A549 treated with dexamethasone at 1 μM for 4 hours (cell line): ENCODE measurements at places on chromosomes 1 and 21. TPM values are rescaled to one million over a fixed set of nuclear protein-coding genes. Genes with fewer than 3 reads are reported as not detected.

CELA3A gene
- total RNA-seq: not detected in 5 replicates

KRTAP20-4 gene
- total RNA-seq: not detected in 5 replicates

PPFIA4 gene
- total RNA-seq: 0.13 to 0.42 TPM (median 0.34 TPM) in 5 replicates

ACOT11 gene
- 1.8 to 3.1 TPM (median 2.6 TPM) in 5 replicates for total RNA-seq

MAP3K7CL gene
- 1.4 to 1.9 TPM (median 1.8 TPM) in 5 replicates for total RNA-seq

CD84 gene
- not detected in 5 replicates for total RNA-seq

COL11A1 gene
- 2.6 to 3.2 TPM (median 2.7 TPM) in 5 replicates for total RNA-seq

HSD3B1 gene
- total RNA-seq: 0.11 TPM in 1 of 5 replicates, not detected in the others

LGALS8 gene
- total RNA-seq: 28.6 to 36.8 TPM (median 34.1 TPM) in 5 replicates

SUSD4 gene
- 0.59 to 0.86 TPM (median 0.63 TPM) in 5 replicates for total RNA-seq

SHE gene
- 0.10 to 0.19 TPM (median 0.17 TPM) in 5 replicates for total RNA-seq

GBP6 gene
- total RNA-seq: not detected in 5 replicates

S100A12 gene
- not detected in 5 replicates for total RNA-seq

RHOU gene
- total RNA-seq: 15.0 to 18.8 TPM (median 17.7 TPM) in 5 replicates

BMP8B gene
- total RNA-seq: 4.2 to 5.9 TPM (median 5.2 TPM) in 5 replicates

TNNT2 gene
- 0.22 to 0.67 TPM (median 0.26 TPM) in 5 replicates for total RNA-seq

IFI44 gene
- total RNA-seq: 0.15 to 0.82 TPM (median 0.62 TPM) in 5 replicates

HFM1 gene
- total RNA-seq: 0.07 to 0.14 TPM in 2 of 5 replicates, not detected in the others

CRB1 gene
- total RNA-seq: not detected in 5 replicates

RPTN gene
- 0.02 TPM in 1 of 5 replicates, not detected in the others for total RNA-seq

FNDC5 gene
- 0.13 to 0.66 TPM (median 0.35 TPM) in 5 replicates for total RNA-seq

GNG4 gene
- 12.5 to 15.5 TPM (median 13.0 TPM) in 5 replicates for total RNA-seq

SMCP gene
- total RNA-seq: not detected in 5 replicates

APCS gene
- 0.08 TPM in 1 of 5 replicates, not detected in the others for total RNA-seq

VASH2 gene
- 1.8 to 3.3 TPM (median 2.7 TPM) in 5 replicates for total RNA-seq

KIF2C gene
- 31.9 to 38.9 TPM (median 36.7 TPM) in 5 replicates for total RNA-seq

IL23R gene
- total RNA-seq: not detected in 5 replicates

MARK1 gene
- total RNA-seq: 0.06 to 0.14 TPM (median 0.09 TPM) in 5 replicates

EPHA10 gene
- total RNA-seq: 0.98 to 2.3 TPM (median 1.2 TPM) in 5 replicates

CFAP141 gene
- 0.34 TPM in 1 of 5 replicates, not detected in the others for total RNA-seq

RBP7 gene
- 4.5 to 6.1 TPM (median 5.4 TPM) in 5 replicates for total RNA-seq

KCNE1 gene
- 0.04 to 0.12 TPM (median 0.07 TPM) in 3 of 5 replicates, not detected in the others for total RNA-seq

CA6 gene
- total RNA-seq: not detected in 5 replicates

PLA2G5 gene
- total RNA-seq: not detected in 5 replicates
